ENCODE measurements at places on chromosomes 1 and 21.

DNA sequence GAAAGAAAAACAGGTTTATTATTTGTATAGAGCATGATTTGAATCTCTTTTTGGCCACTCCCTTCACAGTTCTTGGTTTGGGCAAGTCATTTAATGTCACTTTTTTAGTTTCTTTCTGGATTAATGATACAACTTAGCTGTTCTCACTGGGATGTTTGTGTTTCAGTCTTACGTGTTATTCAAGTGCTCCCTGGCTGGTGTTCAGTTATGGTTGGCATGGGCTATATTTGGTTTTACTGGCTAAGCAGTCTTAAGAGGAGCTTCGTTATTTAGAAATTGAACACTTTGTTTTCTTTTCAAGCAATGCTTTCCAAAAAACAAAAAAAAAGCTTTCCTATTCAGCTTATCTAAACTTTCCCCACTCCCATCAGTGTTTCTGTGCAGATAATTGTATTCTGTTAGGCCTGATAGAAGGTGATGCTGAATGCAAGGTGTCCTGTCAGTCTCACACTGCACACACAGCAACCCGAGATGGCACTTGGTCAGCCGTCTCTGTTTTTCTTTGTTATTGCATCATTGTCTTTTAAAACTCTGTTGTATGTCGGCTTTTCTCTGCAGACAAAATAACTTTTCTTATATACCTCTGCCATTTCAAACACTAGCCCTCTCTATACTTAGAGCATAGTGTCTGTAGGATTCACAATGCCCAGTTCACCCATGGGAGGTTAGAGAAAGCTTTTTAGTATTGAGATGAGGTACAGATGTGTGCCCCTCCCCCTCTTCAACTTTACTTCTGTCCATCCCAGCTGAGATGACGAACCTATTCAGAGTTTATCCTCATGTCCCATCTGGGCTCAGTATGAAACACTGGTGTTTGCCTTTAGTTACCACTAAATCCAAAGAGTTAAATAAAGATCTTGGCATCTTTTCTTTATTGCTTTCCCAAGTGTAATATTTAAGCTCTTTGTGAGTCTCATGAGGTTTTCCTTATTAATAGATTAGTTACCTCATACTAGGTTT lies 80.2 kb downstream of the VPS13D start:
- no peak for DNase-seq

GRCh38 chr1:235940285-235940684 lies 73.6 kb upstream of the LYST start:
- DNase-seq = no peak

DNA sequence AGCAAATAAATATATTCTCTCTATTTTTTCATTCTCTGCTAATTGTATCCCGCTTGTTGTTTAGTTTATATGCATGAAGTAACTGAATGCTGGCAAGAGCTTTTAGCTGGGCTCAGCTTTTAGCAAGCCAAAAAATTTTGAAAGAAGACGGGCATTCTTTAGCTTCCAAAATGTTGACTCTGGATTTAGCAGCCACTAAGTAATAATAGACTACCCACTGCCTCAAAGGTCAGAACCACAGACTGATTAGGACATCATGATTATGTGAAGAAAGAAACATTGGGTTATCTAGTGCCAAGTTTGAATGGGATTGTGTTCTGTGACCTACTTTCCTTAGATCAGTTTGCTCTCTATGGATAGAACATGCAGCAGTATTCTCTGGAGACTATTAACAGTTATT lies 80.3 kb upstream of the DPH5 start:
- no peak for DNase-seq

DNA sequence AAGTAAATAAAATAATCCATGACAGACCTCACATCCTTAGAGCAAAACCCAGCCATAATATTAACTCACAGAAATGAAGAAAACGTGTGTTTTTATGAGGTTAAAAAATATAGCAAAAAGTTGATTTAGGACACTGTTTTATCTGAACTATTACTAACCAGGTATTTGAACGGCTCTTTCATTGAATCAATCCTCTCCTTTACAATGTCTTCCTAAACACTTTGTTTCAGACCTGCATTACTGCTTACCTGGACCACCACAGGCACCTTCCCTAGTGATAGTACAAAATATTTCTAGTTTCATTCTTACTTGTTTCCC lies 25.0 kb downstream of the TBX15 start:
- no peak for DNase-seq

DNA sequence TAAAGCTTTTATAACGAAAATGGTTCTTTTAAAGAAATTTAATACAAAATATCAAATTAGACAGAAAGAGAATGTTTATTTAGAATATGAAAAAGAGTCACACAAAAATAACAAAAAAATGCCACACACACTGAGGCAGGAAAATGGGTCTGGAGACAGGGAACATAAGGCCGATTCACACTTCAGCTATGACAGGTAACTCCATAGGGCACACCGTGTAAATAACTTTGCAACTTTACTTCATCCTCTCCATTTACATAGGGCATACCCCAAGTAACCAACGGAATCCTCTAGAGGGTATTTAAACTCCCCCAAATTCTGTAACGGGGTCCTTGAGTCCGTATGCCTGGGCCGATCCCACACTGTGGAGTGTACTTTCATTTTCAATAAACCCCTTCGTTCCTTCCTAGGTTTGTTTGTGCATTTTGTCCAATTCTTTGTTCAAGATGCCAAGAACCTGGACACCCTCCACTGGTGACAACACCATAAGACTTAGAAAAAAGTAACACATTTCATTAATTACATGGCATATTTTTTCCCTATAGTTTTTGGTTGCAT lies 23.1 kb upstream of the PTGS2 start:
- DNase-seq = no peak

DNA sequence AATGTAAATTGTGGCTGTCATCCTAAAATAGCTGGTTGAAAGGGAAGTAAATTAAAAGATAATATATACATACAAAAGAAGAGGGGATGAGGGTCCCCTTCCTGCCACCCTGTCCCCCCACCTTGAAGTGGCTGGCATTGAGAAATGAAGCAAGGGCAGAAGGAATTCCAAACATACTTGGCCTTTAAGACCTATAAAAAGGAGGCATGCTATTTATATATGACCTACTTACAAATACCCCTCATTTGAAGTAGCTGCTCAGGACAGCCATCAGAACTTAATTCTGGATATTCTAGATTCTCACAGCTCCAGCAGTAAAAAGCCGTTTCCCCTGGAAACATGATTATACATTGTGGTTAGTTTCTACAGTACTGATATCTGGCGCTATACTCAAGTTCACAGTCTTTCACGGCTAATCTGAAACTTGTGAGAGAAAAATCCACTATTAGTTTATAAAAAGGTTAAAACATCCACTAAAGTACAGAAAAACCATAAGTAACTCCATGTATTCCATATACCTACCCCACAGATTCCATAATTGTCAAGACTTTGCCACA lies 9.6 kb upstream of the MAP10 start:
- no peak for DNase-seq

- DNase-seq = no peak
These were observed 52.1 kb upstream of the ERRFI1 start for GRCh38 chr1:8078176-8078671.

GRCh38 chr1:20279509-20279908 lies 11.2 kb upstream of the VWA5B1 start:
- no peak for DNase-seq

GRCh38 chr1:167666416-167666815 lies 36.4 kb downstream of the RCSD1 start:
- DNase-seq = no peak

- no peak for DNase-seq
These were observed 151.0 kb upstream of the KCNJ6 start for GRCh38 chr21:38067086-38067739.

- no peak for DNase-seq
These were observed 1748.4 kb downstream of the MRPL39 start for GRCh38 chr21:23858878-23859277.

DNA sequence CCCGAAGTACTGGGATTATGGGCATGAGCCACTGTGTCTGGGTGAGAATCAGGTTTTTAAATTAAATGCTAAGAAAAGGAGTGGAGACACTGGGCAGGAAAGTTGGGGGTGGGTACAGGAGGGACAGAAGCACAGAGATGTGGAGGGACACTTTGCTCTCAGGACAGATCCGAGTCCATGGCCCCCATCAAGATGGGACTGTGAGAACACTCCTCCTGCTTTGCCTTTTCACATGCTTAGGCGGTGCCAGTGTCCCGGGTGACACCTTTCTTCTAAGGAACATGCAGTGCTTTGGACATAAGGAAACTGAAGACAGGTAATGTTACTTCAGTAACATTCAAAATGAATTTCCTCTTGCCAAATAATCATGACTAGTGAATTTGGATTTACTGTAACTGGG lies 16.7 kb downstream of the SLC25A33 start:
- no peak for DNase-seq

DNA sequence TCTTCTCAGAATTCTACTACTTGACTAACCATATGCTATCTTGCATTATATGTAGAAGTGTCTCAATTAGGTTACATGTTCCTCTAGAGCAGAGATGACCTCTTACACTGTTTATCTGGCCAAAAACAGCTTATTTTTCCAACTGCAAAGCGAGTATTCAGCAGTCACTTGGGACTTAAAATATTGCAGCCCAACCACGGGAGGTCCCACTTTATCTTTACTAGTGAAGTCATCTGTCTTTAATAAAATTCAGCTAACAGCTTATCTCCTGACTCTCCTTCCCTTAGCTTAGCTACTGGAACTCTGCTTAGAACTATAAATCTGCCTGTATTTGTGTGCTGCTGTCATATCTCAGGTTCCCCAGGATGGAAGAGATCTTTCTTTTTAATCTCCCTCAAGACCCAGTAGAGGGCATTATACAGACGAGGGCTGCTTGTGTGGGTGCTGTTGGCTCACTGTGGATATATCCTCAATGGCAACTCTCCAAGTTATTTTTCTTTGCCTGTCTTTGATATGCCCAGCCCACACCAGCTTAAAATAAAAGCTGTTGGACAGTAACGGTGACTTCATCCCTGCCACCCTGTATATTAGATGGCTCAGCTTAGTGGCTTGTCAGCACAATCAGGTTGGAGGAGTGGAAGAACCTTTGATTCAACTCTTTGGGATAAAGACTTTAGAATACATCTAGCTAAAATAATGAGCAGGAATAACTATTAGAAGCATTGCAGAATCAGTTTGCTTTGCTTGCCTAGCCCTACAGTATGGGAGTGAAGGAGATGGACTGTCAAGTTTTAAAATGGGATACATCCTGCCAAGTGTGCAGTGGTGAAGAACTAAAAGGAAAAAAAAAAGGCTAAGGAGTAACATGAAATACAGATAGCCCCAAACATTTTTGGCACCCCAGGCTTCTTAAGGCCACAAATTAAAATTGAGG lies 9.6 kb downstream of the ENSA start:
- no peak for DNase-seq

- DNase-seq = no peak
These were observed 143.8 kb downstream of the DAB1 start for GRCh38 chr1:57279909-57280666.

DNA sequence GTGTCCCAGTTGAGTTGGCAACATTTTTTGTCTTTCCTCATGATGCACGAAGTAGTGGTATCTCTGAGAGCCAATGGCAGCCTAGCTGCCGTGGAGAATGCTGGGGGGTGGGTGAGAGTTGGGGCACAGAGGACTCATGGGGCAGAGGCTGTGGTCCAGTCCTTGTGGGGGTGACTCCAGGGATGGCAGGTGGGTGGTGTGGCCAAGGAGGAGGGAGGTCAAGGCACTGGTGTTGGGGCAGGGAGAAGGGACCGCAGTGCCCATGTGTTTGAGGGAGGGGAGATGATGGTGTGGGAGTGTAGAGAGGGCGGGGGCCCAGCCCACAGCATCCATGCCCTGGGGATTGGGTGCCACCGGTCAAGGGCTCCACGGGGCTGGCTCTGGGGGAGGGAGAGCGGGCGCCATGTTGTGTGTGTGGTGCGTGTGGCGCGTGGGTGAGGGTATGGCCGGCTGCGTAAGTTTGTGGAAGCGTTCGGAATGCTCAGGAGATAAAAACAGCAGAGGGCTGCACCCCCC lies 63.5 kb downstream of the PRKCZ start:
- DNase-seq = no peak

- DNase-seq = no peak
These were observed 28.9 kb downstream of the OBSCN start for GRCh38 chr1:228236744-228237143.

DNA sequence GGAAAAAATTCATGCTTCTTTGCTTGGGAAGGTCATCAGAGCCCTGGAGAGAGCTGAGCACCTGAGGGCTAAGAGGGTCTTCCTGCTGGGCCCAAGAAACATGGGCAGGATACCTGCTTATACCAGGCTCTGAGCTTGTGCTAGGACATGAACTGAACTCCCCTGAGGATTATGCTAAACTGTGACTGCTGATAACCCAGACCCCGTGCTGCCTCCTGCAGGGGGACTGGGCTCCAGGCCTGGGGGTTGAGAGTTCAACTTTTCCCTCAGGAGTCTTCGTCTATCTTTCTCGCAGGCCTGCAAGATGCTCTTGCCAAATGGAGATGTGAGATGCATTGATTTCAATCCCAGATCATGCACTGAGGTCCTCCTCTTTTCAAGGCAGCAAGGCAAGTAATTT lies 368.5 kb downstream of the HHAT start:
- DNase-seq = no peak

- DNase-seq = peak; percentile 39
These were observed 17.8 kb upstream of the OVAAL start for GRCh38 chr1:180540697-180541594.

DNA sequence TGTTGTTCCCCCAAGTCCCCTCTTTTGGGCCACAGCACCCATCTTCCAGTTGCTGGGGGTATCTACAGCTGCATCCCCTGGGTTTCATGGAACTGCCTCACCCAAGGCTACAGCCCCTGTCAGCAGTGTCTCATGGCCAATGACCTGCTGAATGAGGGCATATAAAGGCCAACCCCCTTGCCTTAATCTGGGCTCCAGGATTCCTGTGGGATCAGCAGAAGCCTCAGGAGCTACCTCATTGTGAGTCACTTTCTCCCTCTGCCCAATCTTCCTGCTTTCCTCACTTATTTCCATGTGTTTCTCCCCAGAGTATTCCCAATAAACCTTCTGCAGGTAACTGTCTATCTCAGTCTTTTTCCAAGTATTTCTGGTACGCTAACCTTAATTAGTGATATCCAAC lies 37.3 kb upstream of the SYT14 start:
- DNase-seq = no peak

DNA sequence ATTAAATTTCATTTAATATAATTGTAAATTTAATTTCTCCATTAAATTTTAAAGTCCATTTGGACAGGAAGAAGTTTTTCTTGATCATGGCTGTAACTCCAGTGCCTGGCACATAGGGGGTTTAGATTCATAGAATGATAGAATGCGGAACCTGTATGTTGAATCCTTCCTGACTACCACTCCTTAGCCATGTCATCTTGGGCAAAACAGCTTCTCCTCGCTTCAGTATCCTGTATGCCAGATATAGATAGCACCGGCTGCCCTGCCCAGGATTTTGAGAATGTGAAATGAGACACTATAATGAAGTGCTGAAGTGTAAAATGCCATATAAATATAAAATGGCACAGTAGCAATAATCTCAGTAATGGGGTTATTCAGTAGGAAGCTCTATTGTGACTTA lies 6.4 kb downstream of the DYRK1A start:
- DNase-seq = no peak

DNA sequence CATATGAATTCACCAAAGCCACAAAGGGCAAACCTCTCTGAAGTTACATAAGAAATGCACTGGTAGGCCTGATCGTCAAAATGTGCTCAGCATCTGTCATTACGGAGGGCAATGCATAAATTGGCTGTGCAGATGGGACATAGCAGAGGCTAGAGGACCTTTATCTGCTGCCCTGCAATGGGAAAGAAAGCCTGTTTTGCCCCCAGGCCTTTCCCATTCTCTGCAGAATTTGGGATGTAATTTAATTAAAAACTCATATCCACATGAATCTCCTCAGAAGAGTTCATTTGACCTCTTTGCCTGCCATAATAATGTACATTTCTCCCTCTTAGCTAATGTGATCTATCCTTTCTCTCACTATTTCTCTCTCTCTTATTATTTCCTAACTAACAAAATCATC lies 158.1 kb downstream of the ZP4 start:
- DNase-seq = no peak
